Activated CD4-positive, alpha-beta T cell treated with anti-CD3 and anti-CD28 coated beads for 36 hours (primary cell): ENCODE measurements at places on chromosomes 3 and 15. TPM values are rescaled to one million over a fixed set of nuclear protein-coding genes. Genes with fewer than 3 reads are reported as not detected.

The PLSCR5 gene
- not detected for total RNA-seq

DNA sequence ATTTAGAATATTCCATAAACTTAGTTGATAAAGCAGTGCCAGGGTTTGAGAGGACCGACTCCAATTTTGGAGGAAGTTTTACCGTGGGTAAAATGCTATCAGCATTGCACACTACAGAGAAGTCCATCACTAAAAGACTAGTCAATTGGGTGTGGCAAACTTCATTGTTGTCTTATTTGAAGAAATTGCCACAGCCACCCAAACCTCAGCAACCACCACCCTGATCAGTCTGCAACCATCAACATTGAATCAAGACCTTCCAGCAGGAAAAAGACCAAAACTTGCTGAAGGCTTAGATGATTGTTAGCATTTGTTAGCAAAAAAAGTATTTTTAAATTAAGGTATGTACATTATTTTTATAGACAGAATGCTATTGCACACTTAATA, 60.5 kb downstream of the KLF13 start:
- DNase-seq = no peak

The PSTPIP1 gene
- 125 TPM for total RNA-seq

DNA sequence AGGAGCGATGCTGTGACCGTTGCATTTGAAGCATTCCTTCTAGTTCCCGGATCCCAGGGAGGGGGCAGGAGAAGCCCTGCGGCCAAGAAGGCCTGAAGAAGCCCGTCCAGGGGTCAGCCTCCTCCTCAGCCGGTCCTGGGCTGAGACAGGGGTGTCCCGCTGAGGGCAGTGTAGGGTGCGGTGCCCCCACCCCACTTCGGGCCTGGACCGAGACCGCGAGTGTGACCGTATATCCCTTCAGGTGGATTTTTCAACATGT, 2.8 kb downstream of the OCA2 start:
- DNase-seq = no peak

DNA sequence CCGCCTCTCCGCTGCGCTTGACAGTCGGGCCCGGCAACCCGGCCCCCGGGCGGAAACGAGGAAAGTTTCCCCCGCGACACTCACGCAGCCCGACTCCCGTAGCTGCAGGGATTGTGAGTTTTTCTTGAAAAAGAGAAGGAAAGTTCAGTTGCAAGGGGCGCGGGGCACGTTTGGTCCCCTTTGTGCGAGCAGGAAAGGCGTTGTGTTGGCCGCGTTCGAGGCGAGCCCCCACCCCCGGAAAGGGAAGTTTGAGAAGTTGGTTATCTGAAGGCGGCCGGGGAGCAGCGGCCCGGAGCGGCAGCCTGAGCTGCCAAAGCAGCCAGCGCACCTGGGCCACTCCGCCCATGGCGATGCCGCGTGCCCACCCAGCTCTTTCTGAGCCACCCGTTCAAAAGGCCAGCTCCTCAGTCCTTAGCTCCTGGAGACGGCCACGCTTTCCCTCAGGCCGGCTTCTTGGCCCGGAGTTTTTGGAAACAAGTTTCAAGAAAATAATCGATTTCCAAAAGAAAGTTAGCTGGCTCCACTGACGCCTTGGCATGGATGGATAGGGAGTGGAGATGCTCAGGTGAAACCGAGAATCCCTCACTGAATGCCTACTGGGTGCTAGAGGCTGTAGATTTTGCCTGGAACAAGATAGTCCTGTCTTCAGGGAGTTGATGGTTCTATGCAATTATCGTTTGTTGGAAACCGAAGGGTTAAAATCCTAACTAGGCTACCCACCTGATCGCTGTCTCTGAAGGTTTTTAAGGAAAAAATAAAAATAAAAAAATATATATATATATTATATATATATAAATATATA, 832 bp downstream of the TGFBR2 start:
- DNase-seq = peak; percentile 81

GRCh38 chr3:155643581-155644165, 101.2 kb downstream of the PLCH1 start:
- DNase-seq = no peak

- DNase-seq = no peak
These were observed 17.3 kb downstream of the SPATA12 start for GRCh38 chr3:57077630-57078343.

The TLR9 gene
- 0.74 TPM for total RNA-seq

DNA sequence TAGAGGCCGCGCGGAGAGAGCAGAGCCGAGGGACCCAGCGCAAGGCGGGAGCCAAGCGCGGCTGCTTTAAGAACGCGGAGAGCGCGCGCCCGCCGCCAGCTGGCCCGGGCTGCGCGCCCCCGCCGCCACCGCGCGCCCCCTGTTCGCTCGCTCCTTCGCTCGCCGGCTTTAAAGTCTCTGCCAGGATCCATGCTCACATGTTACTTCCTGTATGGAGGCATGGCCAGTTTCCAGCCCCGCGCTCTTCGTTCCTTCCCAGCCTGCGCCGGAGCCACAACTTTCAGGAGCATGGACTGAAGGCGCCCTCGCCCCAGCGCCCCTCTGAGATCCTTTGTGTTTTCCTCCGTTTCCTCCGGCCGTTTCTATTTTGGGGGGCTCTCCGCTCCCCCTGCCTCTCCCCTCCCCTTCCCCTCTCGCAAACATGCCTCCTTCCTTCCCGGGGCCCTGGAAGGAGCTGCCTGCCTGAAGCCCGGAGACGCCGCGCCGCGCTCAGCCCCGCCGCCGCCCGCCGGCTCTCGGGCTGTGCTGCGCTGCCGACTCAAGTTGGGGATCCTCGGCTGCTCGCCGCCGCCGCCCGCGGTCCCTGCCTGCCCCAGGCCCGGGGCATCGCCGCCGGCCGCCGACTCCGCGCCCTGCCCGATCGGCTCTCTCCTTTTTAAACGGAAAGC, at the start of gene PTPRG:
Gene PTPRG (plus strand): TSS at position 198 of the 668 bp plus-strand sequence. CDS start 717 bp downstream, outside the sequence.
- peak; percentile 67 for DNase-seq

DNA sequence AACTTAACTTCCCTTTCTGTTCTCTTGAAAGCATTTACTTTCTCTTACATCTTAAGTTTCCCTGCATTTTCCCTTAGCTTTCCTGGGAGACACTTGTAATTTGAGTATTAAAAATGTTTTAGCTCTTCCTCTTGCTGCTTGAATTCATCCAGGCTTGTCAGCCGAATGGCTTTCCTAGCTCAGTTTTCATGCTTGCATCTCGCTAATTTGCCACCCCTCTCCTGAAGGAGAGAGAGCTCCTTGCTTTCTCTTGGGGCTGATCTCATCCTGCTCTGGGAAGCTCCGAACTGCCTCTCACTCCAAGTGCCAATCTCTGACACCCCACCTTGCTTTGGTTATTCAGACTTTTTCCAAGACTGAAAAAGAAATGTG, 374.6 kb upstream of the TBL1XR1 start:
- DNase-seq = no peak

DNA sequence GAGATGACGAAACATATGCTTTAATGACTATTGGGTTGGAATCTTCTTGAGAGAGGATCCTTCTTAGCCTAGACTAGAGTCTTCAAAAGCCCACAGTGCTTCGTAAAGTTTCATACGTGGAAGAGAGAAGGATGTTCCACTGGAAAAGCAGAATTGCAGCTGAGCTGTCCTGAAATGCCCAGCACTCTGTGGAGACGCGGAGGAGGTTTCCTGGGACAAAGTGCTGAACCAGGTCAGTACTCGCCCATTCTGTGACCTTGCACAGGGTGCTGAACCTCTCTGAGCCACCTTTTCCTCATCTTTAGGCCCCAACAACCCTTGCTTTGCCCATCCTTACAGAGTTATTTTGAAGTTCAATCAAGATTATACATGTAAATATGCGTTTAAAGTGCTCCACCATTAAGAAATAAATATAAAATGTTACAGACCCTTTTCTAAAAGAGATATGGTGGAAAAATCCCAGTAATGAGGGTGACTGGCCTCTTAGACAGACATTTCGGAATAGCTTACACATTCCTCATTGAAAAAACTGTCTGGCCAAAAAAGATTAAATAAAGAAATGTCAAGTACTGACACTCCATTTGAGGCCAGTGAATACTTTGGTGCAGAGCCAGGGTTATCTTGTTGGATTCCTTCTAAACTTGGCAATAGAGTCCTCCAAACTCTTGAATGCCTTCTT, 4.2 kb upstream of the MAGEF1 start:
- DNase-seq = no peak

- no peak for DNase-seq
These were observed 23.3 kb downstream of the STAG1 start for GRCh38 chr3:136728918-136729317.

The LINS1 gene
- 43.8 TPM for total RNA-seq

- no peak for DNase-seq
These were observed 5.0 kb downstream of the LRCH3 start for GRCh38 chr3:197796087-197796486.

GRCh38 chr15:42920519-42921341, at the start of gene TTBK2:
Gene TTBK2 (minus strand): TSS chr15:42920778. CDS start chr15:42878617, 42,161 bp downstream.
- peak; percentile 98 for DNase-seq
